ENCODE measurements at places on chromosomes 3 and 15.

DNA sequence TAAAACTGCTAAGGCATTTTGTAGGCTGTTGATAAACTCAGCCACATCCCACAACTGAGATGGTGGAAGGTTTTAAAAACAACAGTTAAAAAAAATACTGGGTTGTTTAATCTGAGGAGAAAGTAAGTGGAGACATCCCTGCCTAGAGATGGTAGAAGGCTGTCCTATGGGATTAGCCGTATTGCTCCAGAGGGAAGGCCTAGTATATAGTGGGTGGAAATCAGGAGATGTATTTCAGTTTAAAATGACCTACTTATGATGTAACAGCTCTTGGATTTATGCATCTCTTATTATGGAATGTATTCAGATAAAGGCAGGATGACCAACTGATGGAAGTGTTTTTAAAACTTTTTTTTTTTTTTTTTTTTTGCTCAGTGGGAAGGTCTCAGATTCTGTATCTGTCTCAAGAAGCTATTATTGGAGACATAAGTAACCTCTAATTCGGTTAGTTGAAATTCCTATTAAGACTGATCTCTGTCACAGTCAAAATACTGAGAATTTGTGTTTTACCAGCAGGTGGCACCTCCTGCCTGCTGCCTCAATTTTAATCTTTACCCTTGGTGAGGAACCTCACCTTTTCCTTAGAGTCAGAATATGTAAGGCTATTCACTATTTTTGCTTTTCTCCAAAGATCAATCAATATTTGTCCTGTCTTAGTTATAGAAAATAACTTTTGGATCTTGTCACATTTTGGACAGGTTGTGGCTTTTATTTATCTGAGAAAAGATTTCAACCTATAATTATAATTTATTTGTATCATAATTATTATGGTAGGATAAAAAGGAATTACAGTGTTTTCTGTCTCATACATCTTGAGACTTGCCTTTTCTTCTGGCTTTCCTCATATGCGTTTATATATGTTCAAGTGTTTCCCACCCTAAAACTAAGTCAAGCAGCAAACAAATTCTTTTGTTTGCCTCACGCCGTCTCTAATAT is 63.0 kb downstream of the VPS8 start:
- no peak for DNase-seq

- no peak for DNase-seq
Observed at GRCh38 chr3:9732740-9733115, 1.2 kb downstream of the BRPF1 start.

GRCh38 chr15:34603095-34603494 is 19.6 kb upstream of the GOLGA8B start:
- no peak for DNase-seq

GRCh38 chr3:195873971-195874370 is 34.4 kb downstream of the TNK2 start:
- no peak for DNase-seq

- no peak for DNase-seq
Observed at GRCh38 chr3:60504827-60505457, 746.3 kb downstream of the FHIT start.

- no peak for DNase-seq
Observed at GRCh38 chr15:73212424-73212823, 156.3 kb downstream of the HCN4 start.

DNA sequence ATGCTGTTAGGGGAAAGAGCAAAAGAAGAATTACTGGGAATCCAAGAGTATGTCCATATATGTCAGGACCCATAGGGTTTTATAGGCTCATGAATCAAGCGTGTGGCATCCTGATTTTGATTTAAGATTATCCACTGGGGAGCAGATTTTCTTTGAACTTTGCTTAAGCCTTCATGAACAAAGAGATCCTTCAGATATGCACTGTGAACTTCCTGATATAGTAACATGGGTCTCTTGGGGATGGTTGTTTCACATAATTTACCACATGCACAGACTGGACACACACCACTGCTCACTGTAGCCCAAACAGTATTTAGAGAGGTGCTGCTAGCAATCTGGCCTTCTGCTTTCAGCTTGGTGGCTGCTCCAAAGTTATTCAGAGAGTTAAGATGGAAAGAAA is 200.9 kb upstream of the ZPLD1 start:
- no peak for DNase-seq

DNA sequence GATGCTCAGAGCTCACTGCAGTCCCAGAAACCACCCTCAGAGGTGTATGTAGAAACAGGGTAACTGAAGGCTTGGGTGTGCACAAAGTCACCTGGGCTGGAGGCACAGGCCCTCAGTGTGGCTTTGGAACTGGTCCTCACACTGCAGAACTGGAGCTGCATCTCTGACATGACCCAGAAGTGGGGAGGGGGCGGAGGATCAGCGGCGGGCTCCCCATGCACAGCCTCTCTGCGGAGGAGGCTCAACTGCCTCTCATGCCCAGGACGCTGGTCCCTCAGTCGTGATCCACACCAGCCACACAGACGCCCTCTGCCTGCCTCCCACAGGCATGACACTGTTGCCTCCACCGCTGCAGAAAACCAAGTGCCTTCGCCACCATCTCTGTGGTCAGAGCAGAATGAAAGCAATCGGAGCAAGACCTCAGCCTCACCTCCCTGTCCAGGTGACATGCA is 73.7 kb downstream of the TM2D3 start:
- DNase-seq = no peak

All from stimulated activated CD4-positive, alpha-beta T cell treated with anti-CD3 and anti-CD28 coated beads, Interleukin-4, amount 100 ng/mL, for 4 hours (primary cell).